ENCODE measurements at places on chromosomes 7 and 10.
A peak's percentile ranks its signal among the peaks of the same experiment; 100 is the strongest.

GRCh38 chr7:5693529-5693928 lies 87.9 kb downstream of the RNF216 start:
- DNase-seq: peak; percentile 92

DNA sequence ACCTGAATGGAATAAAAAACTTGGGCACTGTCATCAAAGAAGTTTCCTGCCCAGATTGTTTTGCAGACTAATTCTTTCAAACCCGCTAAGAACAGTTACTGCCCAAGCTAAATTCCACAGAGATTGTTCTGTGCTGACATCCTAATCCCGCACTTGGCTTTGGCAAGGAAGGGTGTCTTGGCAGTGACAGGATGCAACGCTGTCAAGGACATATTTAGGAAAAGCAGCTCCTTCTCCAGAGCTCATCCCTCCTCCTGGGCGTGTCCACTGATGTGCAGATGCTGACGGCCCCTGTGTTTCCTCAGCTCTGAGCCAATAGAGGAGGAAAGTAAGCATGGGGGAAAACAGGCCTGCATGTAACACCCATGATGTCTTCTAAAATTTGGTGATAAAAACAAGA lies 74.2 kb downstream of the EEPD1 start:
- no peak for DNase-seq

GRCh38 chr10:71873582-71874211 lies 22.6 kb upstream of the PSAP start:
- peak; percentile 95 for DNase-seq

- DNase-seq: peak; percentile 27
Measured at GRCh38 chr10:100827819-100828737, 82.7 kb downstream of the PAX2 start.

- no peak for DNase-seq
Measured at GRCh38 chr7:50727711-50728110, 55.0 kb downstream of the GRB10 start.

DNA sequence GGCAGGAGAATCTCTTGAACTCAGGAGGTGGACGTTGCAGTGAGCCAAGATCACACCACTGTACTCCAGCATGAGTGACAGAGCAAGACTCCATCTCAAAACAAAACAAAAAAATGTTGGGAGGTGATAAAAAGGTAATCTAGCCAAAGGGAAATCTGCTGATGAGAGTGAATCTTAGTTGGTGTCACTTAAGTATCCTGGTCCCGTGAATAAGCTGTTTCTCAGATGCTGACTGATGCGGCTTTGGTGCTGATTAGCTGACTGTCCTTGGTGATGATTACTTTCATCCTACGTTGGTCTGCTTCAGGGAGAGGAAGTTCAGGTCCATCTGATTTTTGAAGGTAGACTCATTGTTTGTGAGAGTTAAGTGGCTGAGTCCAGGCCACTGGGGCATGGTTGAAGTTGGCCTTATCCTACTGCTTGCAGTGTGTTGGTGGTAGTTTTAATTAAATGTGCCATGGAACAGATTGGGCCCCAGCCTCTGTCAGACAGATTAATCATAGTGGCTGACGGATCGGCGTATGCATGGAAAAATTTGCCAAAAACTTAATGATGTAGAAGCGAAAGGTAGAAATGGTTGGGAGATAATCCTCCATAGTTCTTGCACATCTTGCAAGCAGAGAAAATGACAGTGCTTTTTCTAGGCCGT lies 17.4 kb upstream of the TMEM236 start:
- no peak for DNase-seq

GRCh38 chr7:803243-803635 lies 29.0 kb upstream of the SUN1 start:
- no peak for DNase-seq

DNA sequence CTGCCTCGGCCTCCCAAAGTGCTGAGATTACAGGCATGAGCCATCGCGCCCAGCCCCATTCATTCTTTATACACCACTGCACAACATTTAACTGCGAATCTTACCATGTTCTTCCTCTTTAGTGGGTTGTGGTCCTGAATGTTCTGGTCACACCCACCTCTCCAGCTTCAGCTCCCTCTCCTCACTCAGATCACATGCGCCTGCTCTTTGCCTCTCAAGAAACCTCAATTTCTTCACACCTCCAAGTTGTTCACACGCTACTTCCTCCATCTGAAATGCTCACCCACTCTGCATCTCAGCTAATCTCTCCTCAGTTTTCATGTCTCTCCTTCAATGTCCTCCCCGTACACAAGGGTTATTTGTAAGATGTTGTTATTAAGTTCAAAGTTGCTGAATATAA lies 2.4 kb upstream of the PRR15 start:
- DNase-seq: no peak

- DNase-seq: no peak
Measured at GRCh38 chr10:87613751-87614150, 45.9 kb upstream of the PAPSS2 start.

DNA sequence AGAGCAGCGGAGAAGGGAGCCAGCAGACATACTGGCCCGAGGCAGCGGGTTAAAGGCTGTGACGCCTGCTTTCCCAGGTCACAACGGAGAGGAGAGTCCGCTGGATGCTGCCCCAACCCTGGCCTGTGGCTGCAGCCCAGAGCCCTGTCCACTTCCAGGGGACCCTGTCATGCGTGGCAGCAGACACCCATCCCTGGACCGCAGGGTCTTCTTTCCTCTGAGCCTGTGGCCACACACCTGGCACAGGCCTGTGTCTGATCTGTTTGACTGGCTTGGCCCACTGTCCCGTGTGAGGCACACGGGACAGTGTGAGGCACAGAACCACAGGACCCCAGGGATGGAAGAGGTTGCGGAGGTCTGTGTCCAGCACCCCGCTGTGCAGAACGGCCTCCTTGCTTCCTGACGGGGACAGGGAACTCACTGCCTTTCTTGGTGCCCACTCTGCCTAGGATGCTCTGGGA lies 42.4 kb downstream of the INSIG1 start:
- no peak for DNase-seq

GRCh38 chr10:7572391-7572790 lies 94.4 kb downstream of the ITIH5 start:
- no peak for DNase-seq

DNA sequence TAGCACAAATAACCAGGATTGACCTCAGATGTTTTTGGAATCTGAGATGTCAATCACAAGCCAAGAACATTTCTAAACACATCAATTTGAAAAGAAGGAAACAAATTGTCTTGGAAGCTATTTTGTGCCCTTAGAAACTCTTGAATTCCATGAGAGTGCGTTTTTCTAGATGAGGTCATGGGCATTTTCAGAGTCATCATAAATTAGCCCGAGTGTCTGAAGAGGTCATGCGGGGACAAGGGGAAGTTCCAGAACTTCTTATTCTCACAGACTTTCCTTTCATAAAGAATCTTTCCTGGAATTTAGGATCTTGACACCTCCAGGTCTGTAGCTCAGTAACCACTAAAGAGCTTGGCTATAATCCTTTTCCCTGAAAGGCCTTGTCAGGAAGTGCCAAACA lies 28.2 kb downstream of the IL2RA start:
- no peak for DNase-seq

- no peak for DNase-seq
Measured at GRCh38 chr7:31747553-31747952, 60.5 kb downstream of the PPP1R17 start.

DNA sequence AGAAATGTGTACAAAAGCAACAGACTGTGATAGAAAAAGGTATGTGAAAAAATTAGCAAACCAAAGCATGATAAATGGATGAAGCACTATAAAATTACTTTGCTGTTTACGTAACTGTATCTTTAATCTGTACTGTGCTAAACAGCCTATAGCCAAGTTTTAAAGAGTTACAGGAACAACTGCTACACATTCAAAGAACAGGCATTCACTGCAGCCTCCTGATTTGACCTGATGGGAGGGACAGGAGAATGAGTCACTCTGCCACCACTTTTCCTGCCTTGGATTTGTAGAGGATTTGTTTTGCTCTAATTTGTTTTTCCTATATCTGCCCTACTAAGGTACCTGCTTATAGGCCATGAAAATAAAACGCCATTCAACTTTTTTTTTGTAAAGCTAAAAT lies 116.1 kb downstream of the FANK1 start:
- DNase-seq: no peak

GRCh38 chr7:154858836-154859537 lies 143.9 kb downstream of the PAXIP1 start:
- no peak for DNase-seq

- no peak for DNase-seq
Measured at GRCh38 chr7:44322631-44323363, 2.6 kb downstream of the CAMK2B start.

- DNase-seq: no peak
Measured at GRCh38 chr10:31064348-31064747, 32.7 kb upstream of the ZNF438 start.

DNA sequence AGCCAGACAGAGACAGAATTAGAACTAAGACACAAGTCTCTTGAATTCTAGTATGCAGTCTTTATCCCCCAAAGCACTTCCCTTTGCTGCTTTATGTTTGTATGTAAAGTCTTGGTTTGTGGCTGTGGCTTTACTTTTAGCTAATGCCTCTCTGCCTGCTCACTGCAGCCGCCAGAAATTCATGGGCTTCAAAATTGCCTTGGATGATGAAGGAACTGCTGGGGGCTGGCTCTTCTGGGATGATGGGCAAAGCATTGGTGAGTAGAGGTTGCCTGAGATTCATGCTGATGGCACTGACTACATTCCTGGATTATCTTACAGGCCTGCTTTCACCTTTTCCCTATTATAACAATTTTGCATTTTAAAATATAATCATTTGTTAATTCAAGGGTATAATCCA lies 10.9 kb upstream of the MGAM2 start:
- DNase-seq: no peak

- no peak for DNase-seq
Measured at GRCh38 chr10:98078774-98079173, 48.4 kb upstream of the CRTAC1 start.

DNA sequence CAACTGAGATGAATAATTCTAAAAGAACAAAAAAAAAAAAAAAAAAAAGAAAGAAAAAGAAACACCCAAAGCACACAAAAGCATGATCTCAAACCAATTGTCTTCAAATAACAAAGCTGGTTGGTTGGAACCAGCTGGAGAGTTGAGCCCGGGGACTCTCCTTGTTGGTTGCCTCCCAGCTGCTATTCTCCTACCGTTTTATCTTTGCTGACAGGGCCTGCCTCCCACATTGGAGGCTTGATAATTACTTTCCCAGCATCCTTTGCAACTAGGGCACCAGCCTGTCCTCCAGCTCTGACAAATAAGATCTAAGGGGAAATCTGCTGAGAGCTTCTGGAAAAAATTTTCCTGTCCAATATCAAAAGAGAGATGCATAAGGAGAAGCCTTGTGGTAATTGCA lies 6.8 kb downstream of the PON1 start:
- DNase-seq: no peak

DNA sequence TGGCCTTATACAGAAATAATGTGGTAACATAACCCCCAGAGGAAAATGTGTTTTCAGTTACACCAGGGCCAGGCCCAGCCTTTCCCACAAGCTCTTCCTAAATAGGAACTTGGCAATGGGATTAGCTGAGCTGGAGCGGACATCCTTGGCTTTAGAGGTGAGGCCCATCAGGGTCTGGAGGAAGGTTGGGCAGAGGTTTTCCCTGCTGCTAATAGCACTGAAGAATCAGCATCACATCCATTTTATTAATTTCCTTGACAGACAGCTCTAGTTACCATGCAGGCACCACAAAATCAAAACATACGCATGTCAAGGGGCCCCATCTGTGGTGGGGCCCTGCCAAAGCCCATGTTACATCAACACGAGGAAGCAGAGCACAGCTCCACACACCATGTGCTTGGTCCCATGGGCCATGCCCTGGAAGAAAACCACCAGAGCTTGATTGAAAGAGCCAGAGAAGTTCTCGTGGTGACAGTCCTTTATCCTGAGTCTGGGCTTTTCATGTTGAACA lies 566.6 kb downstream of the KCNMA1 start:
- DNase-seq: no peak

DNA sequence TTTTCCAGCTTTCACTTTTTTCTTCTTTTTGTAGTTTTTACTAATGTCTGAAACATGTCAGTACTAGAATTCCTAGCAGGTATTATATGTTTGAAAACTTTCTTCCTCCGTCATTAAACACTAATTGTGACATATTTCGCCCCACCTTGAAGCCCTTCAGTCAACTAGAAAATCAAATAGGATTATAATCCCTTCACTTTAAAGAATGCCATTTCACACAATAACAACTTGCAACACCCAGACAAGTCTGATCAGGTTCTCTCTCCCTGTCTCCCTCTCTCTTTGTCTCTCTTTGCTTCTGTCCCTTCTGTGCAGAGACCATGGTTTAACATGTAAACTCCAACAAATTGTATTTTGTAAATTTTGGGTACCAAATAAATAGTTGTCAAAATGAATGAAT lies 373.5 kb downstream of the SEMA3D start:
- DNase-seq: no peak

- DNase-seq: no peak
Measured at GRCh38 chr7:39693812-39694211, 70.4 kb downstream of the RALA start.

GRCh38 chr10:72370201-72370722 lies 15.5 kb upstream of the DNAJB12 start:
- peak; percentile 43 for DNase-seq

DNA sequence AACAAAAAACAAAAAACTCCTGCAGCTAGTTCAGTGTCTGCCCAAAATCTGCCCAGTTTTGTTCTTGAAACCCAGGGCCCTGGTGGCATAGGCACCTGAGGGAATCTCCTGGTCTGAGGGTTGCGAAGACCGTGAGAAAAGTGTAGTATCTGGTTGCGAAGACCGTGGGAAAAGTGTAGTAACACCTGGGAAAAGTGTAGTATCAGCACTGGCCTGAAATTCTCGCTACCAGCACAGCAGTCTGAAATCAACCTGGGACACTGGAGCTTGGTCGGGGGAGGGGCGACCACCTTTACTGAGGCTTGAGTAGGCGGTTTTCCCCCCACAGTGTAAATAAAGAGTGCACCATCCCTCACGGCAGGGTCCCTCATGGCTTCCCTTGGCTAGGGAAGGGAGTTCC lies 82.5 kb upstream of the SP4 start:
- DNase-seq: peak; percentile 96

- no peak for DNase-seq
Measured at GRCh38 chr7:5545222-5545914, 121.7 kb upstream of the TNRC18 start.

GRCh38 chr10:96211764-96212163 lies 59.6 kb downstream of the BLNK start:
- no peak for DNase-seq

- no peak for DNase-seq
Measured at GRCh38 chr10:36574207-36574606, 551.2 kb upstream of the ANKRD30A start.

DNA sequence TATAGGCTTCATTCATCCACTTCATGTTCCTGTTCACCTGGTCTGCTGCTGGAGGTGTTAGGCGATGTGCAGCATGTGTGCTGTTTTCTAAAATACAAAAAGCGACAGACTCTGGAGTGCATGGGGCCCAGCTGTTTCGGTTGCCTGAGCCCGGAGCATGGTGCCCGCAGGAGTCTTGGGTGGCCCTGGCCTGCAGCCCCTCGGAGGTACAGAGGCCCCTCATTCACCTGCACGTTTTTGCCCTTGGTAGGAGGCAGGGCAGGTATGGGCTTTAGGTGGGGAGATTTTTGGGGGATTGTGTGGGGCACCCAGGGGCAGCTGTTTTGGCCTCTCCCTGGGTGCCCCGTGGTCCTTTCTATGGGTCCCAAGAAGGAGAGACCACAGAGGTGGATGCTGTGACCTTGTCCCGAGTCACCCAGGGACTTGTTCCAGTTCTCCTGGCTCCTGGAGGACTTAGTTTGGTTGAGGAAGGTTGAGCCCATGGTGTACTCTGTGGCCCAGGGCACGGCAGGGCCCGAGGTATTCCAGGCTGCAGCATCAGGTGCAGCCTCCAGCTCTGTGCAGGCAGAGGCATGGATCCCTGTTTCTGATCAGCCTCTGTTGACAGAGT lies 130.7 kb downstream of the TRRAP start:
- DNase-seq: no peak

GRCh38 chr7:120052884-120053382 lies 220.0 kb upstream of the KCND2 start:
- no peak for DNase-seq
